ENCODE measurements at places on chromosomes 12 and 14. TPM values are rescaled to one million over a fixed set of nuclear protein-coding genes. Genes with fewer than 3 reads are reported as not detected.

DNA sequence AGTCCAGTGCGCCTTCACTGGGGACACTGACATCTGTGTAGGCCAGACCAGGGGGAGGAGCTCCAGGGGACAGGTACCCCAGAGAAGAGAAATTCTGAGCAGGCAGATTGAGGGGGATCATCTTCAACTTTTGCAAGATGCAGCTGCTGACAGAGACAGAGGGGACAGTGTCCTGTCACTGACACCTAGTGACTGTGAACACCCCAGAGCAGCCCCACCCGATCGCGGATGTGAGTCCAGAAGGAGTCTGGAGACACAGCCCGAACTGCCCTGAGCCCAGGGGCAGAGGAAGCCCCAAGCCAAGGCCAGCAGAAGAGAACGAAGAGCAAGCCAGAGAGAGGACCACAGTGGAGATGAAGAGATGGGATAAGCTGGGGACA, 21.7 kb upstream of the LRTM2 start:
- DNase-seq: no peak

- no peak for DNase-seq
These were observed 15.0 kb upstream of the ARMH4 start for GRCh38 chr14:58167057-58167456.

GRCh38 chr14:30385925-30386324, 173.0 kb upstream of the G2E3 start:
- no peak for DNase-seq

Gene ADGRD1
- not detected for total RNA-seq

- DNase-seq: no peak
These were observed 23.8 kb upstream of the SMCO2 start for GRCh38 chr12:27422697-27423096.

Gene SMCO2
- total RNA-seq: 0.75 TPM

DNA sequence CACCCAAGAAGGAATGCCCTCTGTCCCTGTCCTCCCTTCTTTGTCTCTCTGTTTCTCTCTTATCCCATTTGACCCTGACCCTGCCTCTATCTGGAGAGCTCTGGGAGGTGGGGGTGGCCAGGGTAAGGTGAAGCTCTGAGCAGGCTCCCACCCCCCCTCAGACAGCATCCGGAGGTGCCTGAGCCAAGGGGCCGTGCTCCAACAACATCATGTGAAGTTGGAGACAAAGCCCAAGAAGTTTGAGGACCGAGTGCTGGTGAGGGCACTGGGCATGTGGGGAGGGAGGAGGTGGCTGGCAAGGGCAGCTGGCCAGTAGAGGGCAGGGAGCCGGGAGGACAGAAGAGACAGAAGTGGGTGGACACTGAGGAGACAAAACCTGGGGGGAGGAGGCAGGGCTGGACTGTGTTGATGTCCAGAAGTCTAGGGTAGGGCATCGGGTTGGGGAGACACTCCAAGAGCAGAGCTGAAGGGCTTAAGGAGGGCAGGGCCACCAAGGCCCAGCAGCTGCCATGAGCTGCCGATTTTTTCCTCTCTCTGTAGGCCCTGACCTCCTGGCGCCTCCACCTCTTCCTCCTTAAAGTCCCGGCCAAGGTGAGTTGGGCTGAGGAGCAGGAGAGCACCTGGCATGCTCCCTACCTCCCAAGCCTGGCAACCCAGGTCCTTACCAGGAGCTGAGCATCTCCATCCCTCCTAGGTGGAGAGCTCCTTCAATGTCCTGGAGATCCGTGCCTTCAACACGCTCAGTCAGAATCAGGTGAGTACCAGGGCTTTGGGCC, 1.9 kb downstream of the CARMIL3 start:
- DNase-seq: no peak

DNA sequence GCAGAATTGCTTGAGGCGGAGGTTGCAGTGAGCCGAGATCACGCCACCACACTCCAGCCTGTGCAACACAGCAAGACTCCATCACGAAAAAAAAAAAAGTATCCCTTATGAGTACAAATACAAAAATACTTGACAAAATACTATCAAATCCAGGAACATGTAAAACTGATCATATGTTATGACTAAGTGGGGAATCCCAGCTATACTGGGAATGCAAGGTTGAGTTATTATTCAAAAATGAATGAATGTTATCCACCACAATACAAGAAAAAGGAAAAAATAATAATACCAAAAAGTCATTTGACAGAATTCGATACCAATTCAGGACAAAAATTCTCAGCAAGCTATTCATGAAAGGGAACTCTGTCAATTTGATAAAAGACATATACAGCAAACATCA, 32.6 kb downstream of the MOK start:
- DNase-seq: peak; percentile 65

Gene FOXG1
- total RNA-seq: not detected

- peak; percentile 12 for DNase-seq
These were observed 224.3 kb upstream of the ATP2B1 start for GRCh38 chr12:89932954-89933353.

DNA sequence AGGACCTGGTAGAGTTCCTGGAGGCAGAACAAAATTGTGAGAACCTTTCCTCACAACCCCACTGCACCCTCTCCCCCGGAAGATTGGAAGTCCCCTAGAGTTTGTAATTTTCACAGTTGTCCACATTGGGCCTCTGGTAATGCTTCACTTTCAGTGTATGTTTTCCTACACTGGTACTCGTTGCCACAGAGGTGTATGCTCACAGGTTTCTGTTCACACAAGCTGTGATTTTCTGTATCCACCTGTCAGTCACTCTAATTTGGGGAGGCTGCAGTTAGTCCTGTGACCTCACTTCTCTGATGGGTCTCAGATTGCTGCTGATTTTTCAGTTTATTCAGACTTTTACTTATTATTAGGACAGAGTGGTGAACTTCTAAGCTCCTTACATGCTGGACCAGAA, 66.4 kb upstream of the BMP4 start:
- no peak for DNase-seq

- no peak for DNase-seq
These were observed 11.6 kb downstream of the AHSA1 start for GRCh38 chr14:77469539-77469938.

DNA sequence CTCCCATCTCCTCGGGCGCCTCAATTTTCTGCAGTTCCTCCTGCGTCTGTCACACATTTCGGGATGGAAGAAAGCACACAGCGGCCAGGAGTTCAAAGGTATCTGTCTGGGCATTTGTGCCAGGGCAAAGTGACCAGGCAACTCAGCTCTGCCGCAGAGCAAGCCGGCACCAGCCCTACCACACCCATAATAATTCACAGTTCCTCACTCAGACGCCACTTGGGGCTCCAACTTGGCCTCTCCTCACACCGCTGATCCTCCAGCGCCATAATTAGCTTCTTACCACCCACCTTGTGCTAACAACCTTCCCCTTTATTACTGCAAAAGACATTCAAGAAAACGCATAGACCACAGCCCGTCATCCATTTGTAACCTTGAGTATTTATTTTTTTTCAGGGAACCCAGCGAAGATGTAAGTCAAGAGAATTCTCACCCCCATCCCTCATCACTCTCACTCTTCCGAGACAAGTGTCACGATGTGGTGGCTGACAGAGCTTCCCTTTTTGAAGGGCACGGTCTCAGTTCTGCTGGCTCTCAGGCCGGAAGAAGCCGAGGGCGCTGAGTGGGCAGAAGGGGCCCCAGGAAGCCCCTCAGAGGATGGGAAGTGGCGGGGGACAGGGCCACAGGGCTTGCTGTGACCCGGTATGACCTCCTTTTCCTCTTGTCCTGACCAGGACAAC, 25.2 kb upstream of the NCOR2 start:
- DNase-seq: no peak

- DNase-seq: peak; percentile 94
These were observed 54.7 kb downstream of the PLEKHG3 start for GRCh38 chr14:64758691-64759554.

- no peak for DNase-seq
These were observed 29.4 kb upstream of the CERS5 start for GRCh38 chr12:50196537-50196936.

- DNase-seq: no peak
These were observed 36.5 kb downstream of the CMKLR1 start for GRCh38 chr12:108302403-108303311.

Gene POTEG
- not detected for total RNA-seq

- no peak for DNase-seq
These were observed 946 bp downstream of the RNU4-2 start for GRCh38 chr12:120290609-120291305.

Gene SYNDIG1L
- not detected for total RNA-seq

- no peak for DNase-seq
These were observed 101.6 kb upstream of the ESRRB start for GRCh38 chr14:76274324-76274723.

Gene SLC6A12
- not detected for total RNA-seq

GRCh38 chr14:102517392-102518062, 8.0 kb upstream of the ANKRD9 start:
- DNase-seq: no peak

Gene CALCOCO1
- total RNA-seq: 51.5 TPM

DNA sequence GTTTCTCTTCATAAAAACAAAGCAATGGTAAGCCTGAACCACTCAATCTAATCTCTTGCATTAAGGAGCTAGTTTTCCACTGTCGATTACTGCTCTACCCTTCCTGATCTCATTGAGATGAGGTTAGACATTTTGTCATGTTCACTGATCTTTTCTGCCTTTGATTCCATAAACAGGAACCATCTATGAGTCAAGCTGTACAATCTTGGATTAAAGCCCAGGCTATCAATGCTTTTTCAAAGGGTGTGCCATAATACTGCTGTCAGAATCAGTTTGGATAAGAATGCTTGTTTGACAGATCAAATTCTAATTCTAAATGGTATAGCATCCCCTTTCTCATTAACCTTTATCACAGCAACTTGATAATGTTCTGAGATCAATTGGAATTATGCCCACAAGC, 16.1 kb downstream of the GRIP1 start:
- peak; percentile 19 for DNase-seq

DNA sequence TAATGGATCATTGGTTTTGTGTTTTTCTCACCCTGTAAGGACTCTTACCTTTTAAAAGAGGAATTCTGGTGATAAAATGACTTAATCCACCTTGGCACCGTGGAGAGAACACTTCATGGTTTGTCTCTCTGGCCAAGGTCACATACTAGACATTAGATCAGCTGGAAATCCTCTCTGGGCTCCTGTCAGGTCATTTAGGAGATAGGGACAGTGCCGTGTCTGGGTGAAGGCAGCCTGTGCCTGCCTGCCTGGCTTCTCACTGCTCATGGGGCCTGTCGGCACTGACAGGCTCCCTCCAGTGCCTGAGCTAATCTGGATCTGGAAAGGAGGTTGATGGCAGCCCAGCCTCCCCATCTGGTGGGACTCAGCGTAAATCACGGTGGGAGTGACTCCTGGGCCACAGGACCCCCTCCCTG, 5.7 kb downstream of the CRADD start:
- no peak for DNase-seq

DNA sequence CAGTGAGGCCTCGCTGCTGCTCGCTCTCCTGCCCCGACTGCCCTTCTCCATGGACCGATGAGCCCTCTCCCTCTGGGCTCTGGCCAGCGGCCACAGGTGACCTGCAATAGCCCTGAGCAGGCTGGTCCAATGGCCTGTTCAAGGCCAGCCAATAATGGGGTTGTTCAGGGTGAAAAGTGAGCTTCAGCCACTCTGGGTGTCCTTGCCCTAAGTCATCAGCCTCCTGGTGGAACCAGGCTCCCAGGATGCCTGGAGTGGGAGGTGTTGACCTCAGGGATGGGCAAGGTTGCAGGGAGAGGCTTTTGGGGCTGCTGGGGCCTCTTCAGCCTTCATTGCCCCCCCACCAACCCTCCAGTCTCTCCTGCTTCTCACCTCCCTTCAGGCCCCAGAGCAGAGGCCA, 79.7 kb downstream of the RFLNA start:
- no peak for DNase-seq

DNA sequence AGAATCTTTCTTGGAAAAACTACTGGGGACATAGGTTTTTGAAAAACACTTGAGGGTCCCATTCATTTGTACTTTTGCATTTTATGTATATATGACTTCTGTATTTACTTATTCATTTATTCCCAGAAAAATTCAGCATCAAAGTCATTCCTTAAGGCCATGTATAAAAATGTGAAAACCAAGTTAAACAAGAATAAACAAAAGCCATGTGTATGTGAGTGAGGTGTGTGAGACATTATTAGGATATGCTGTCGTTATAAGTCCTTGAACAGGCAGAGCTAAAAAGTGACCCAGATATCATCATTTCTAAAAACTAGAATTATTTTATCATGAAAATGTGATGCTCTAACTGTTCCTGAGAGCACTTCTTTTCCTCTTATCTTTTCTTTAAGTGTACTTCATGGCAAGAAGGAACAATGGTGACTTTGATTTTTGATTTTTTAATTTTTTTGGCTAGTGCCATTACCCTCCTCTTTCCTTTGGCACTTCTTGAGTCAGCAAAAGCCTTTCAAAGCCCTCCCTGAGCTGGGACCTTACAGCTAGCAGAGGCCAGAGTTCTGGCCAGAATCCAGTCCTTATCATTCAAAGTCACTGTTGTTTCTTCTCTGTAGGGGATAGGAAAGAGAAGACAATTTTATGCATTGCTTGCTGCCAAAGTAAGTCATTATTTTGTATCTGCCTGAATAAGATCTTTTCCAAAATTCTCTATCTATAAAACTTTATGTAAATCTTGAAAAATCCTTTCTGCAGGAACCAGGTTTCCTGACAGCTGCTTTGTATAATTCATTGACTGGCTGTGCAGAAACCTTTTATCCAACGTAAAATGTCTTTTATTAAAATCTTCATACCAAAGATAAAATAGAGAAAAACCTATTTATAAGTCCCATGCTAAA, 419.7 kb upstream of the PRICKLE1 start:
- no peak for DNase-seq

DNA sequence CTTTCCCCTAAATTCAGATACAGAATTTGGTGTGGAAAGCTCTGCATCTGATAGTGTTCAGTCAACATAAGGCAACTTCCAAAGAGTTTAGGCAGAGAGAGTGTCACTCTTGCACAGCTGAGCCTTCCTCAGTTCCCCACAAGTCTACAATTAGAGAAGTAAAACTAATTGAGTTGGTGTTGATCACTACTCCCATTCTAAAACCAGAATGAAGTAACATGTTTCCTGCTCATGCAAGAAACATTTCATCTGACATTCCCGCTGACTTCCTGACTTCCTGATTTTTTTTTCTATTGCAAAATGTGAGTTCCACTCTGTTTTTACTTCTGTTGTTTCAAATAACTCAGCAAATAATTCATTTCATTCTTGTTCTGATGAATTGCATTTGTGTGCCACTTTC, 271.0 kb downstream of the ALG10B start:
- no peak for DNase-seq

Gene ZC2HC1C
- 1.5 TPM for total RNA-seq

- no peak for DNase-seq
These were observed 32.5 kb upstream of the YAF2 start for GRCh38 chr12:42270596-42270995.

DNA sequence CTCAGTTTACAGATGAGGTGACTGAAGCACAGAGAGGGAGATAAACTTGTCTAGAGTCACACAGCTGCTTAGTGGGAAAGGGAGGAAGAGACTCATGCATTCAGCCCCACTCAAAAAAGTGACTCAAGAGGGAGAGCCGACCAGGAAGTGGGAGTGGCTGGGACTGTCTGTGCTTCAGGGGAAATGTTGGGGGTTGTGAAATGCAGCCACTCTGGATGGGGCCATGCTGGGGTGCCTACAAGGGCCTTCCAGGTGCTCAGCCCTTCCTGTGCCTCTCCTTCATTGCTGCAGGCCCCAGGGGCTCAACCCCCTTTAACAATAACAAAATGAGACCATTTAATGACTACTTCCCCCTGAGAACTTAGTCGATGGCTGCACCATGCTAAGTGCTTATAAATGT, 41.8 kb downstream of the CACNA1C start:
- DNase-seq: no peak
